SIG-M5 (cell line): ENCODE measurements at places on chromosomes 6 and 20.

- no peak for DNase-seq
Observed at GRCh38 chr6:45822246-45822812, 193.3 kb downstream of the CLIC5 start.

DNA sequence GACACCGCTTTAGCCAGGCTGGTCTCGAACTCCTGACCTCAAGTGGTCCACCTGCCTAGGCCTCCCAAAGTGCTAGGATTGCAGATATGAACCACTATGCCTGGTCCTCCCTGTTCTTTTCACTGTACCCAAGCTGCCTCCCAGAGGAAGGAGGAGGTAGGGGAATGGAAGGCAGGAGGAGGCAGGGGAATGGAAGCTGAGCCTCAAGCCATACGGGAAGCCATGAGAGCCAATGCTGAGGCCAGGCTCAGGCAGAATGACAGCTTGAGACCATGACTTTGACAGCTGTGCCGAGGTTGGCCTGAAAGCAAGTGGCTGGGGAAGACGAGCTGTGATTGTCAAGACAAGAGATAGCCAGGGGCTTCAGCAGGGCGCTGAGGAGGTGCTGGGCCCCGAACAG, 13.6 kb upstream of the ZNF335 start:
- no peak for DNase-seq

DNA sequence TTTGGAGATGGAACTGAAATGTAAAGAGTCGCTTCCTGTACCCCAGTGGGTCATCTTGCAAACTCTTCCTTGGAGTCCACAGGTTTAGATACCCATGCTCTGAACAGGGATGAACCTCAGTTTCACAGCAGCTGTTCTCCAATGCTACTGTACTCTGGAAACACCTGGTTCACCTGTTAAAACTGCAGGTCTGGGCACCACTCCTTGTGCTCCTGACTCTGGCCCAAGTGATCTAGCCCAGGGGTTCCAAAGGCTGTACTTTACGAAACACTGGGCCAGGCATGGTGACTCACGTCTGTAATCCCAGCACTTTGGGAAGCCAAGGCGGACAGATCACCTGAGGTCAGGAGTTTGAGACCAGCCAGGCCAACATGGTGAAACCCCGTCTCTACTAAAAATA, 102.1 kb downstream of the ATP9A start:
- DNase-seq: no peak

DNA sequence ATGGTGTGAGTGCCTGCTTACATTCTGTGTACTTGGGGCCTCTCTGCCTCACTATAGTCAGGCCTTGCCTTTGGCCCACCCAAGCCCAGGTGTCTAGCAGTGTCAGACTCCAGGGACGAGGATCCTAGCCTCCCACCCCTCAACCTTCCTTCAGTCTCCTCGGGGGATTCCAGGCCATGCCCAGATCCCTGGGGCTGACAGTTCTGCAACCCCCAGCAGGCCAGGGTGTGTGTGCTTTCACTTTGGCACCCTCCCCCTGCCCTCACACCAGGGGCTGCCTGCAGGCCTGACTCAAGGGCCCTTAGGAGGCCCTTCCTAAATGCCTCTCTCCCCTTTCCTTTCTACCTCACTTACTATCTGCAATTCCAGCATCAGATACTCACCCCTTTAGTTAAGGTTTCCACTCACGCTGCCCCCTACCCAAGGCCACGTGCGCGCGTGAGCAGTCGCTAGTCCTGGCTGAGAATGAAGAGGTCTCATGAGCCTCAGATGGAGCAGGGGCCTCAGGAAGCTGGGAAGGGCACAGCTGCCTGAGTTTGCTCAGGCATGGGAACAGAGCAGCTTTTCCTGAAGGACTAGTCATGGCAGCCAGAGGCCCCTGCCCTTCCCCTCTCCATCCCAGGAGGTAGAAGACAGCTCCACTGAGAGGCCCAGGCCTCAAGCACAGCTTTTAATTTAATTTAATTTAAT, 859 bp upstream of the CLPS start:
- no peak for DNase-seq

- DNase-seq: no peak
Observed at GRCh38 chr6:37192666-37193065, 22.7 kb downstream of the PIM1 start.

GRCh38 chr20:37821696-37822095, 81.2 kb upstream of the VSTM2L start:
- no peak for DNase-seq

DNA sequence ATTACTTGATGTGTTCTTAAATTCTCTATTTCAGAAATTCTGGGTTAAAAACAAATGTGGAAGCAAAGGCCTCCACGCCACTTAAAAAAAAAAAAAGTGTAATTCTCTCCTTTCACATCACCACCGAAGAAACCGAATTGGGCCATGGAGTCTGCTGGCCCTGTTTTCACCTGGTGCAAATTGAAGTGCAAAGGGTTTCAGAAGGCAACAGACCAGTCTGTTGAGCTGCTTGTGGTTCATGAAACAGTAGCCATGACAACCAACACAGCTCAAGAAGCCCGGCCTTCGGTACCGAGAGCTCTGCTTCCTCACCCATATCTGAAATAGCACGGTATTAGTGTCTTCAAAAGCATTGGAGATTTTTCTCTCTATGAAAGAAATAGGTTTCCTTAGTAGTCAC, 63.1 kb downstream of the GMPR start:
- no peak for DNase-seq

DNA sequence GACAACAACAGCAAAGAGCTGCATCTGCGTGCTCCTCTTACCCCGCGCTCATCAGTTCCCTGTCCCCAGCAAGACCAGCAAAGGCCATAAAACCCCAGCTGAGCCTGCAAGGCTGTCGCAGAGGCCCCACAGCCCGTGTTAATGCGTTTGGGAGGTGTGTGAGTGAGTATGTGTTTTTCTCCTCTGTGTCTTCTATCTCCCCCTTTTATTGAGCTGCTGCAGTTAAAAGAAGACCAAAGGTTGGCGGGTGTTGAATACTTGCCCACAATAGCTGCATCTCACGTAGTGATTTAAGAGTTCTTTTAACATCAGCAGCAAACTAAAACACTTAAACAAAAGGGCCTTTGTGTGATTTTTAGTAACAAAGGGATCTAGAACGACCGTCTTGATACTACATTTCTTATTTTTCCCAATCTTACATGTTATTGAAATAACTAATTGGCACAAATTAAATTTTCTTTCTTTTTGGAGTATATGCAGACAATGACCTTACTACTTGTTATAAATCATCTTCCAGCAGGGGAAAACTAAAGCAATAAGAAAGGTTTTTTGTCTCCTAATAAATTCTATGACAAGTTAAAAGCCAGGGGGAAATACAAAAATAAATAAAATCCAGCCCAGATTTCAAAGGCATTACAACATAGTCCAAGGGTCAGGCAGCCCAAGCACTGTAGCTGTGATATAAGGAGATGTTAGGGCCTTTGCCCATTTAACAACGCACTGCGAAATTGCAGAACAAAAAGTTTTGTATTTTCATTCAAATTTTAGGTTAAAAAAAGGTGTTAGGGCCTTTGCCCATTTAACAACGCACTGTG, 27.2 kb upstream of the CNKSR3 start:
- no peak for DNase-seq

DNA sequence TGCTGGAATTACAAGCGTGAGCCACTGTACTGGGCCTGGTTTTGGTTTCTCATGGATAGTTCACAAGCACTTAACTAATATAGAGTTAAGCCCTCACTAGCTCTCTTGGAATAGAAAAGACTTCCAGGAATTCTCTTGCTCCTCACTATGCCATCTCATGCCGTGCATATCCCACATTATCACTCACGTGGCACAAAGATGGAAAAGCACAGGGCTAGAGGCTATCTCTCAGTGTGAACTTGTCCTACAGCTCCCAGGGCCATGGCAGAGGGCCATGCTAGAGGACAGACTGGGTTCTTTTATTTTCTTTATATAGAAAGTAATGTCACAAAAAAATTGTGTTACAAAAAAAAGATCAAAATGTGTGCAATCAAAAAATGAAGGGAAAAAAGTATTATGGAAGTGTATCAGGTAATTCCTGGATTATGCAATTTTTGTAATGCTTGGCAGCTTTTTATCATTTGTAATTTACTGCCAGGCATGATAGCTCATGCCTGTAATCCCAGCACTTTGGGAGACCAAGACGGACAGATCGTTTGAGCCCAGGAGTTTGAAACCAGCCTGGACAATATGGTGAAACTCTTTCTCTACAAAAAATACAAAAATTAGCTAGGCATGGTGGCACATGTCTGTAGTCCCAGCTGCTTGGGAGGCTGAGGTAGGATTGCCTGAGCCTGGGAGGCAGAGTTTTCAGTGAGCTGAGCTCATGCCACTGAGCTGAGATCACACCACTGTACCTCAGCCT, 6.4 kb upstream of the SLC2A12 start:
- DNase-seq: no peak

GRCh38 chr6:86203044-86203443, 560.4 kb upstream of the SYNCRIP start:
- no peak for DNase-seq

GRCh38 chr20:63767456-63767855, 27.9 kb downstream of the SLC2A4RG start:
- no peak for DNase-seq

GRCh38 chr6:96302991-96303390, 218.6 kb upstream of the UFL1 start:
- DNase-seq: no peak

GRCh38 chr6:3468585-3468984, 11.7 kb upstream of the SLC22A23 start:
- no peak for DNase-seq

- no peak for DNase-seq
Observed at GRCh38 chr6:129206821-129207220, 323.9 kb downstream of the LAMA2 start.

GRCh38 chr6:54706844-54707605, 139.5 kb upstream of the FAM83B start:
- no peak for DNase-seq

DNA sequence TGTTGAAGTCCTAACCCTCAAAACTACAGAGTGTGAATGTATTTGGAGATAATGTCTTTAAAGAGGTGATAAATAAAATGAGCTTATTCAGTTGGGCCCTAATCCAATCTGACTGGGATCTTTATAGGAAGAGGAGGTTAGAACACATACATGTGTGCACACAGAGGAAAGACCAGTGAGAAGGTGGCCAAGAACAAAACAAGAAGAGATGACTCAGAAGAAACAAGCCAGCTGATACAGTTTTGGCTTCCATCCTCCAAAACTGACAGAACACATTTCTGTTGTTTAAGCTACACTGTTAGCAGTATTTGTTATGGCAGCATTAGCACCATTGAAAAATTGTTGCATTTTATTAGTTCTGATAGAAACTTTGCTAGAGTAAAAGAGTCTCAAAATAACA, 609.3 kb upstream of the IMPG1 start:
- no peak for DNase-seq

DNA sequence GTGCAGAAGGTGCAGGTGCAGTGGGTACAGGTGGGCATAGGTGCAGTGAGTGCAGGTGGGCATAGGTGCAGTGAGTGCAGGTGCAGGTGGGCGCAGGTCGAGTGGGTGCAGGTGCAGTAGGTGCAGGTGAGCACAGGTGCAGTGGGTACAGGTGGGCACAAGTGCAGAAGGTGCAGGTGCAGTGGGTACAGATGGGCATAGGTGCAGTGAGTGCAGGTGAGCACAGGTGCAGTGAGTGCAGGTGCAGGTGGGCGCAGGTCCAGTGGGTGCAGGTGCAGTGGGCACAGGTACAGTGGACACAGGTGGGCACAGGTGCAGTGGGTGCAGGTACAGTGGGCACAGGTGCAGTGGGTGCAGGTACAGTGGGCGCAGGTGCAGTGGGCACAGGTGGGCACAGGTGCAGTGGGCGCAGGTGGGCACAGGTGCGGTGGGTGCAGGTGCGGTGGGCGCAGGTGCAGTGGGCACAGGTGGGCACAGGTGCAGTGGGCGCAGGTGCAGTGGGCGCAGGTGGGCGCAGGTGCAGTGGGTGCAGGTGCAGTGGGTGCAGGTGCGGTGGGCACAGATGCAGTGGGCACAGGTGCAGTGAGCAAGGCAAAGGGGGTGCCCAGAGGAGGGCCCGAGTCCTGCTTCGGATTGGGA, 15.3 kb downstream of the ZBTB46 start:
- DNase-seq: no peak

DNA sequence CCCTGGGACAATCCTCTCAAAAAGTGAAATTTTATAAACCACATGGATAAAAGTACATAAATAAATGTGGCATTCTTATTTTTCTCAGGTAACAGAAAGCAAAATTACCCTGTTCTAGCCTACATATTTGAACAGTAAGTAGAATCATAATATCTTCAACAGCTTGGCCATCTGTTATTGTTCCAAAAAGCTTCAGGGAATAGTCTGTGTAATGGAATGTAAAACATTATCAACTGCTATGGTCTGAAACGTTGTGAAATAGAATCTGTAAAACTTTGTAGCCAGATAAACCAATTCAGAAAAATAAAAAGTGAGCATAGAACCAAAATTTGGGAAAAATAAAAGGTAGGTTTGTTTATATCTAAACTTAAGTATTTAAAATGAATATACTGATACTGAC, 114.7 kb downstream of the THEMIS start:
- no peak for DNase-seq

DNA sequence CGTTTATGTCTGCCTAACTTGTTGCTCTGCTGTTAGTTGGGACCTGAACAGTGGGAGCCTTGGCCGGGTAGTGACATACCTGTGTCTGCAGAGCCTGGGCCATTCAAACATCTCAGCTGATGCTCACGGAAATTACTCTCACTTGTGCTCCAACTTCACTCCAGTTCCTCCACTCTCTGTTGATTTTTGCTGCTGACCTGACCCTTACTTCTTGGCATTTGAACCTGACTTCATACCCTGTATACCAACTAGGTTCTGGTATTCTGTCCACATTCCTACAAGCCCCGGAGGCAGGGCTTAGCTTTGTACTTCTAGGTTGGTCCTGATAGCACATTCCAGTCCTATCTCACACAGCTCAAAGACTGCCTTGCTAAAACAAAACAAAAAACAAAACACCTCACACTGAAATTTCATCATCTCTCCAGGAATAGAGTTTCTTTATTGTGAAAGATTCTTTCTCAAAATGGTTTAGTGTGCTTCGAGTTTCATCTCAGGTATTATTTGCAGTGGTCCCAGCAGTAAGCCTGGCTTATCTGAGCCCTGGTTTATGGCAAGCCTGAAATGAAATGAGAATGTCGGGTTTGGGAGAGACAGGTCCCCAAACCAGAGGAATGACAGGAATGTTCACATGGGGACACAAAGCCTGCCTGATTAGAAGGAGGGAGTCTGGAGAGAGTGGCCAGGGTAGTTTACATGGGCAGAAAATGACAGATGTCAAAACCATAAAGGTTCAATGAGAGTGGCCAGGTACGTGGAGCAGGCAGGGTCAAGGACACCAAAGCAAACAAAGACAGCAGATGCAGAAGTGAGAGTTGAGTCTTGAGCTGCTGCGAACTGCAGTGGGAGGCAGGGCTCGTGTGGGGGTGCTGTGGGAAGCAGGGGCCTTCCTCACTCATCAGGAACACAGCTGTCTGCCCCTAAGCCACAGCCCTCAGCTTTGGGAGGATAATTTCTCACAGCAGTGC, 174.2 kb upstream of the HDAC2 start:
- DNase-seq: no peak

- DNase-seq: no peak
Observed at GRCh38 chr6:97842521-97842920, 559.5 kb upstream of the MMS22L start.

- DNase-seq: no peak
Observed at GRCh38 chr20:43936805-43937204, 22.2 kb downstream of the TOX2 start.

- DNase-seq: no peak
Observed at GRCh38 chr6:74551896-74552295, 654.0 kb downstream of the COL12A1 start.

- DNase-seq: no peak
Observed at GRCh38 chr20:50111829-50112495, 988 bp downstream of the UBE2V1 start.

- no peak for DNase-seq
Observed at GRCh38 chr6:161401587-161402309, 127.9 kb upstream of the AGPAT4 start.

- DNase-seq: no peak
Observed at GRCh38 chr6:136510299-136510698, 39.9 kb downstream of the MAP7 start.
